Neural crest cell (in vitro differentiated cells): ENCODE measurements at places on chromosomes 7 and 10. TPM values are rescaled to one million over a fixed set of nuclear protein-coding genes. Genes with fewer than 3 reads are reported as not detected.

- peak; percentile 9 for DNase-seq
These were observed 64.4 kb upstream of the SFMBT2 start for GRCh38 chr10:7475046-7475911.

GRCh38 chr7:43750016-43750887 lies 8.2 kb upstream of the BLVRA start:
- DNase-seq: no peak

SMKR1 gene
- 2.5 and 5.3 TPM in 2 replicates for total RNA-seq

ARHGAP19 gene
- total RNA-seq: 30.3 and 32.1 TPM in 2 replicates

NPY4R2 gene
- total RNA-seq: not detected in 2 replicates

GRCh38 chr7:136009488-136010079 lies 32.4 kb upstream of the MTPN start:
- no peak for DNase-seq

GRCh38 chr7:157690058-157690832 lies 353.4 kb downstream of the DNAJB6 start:
- peak; percentile 40 for DNase-seq

- DNase-seq: peak; percentile 35
These were observed 51.6 kb downstream of the SLIT1 start for GRCh38 chr10:97134110-97134509.

- DNase-seq: no peak
These were observed 61.8 kb downstream of the EEPD1 start for GRCh38 chr7:36214608-36215456.

GRCh38 chr7:4154882-4155535 lies 527.1 kb upstream of the FOXK1 start:
- DNase-seq: no peak

DNA sequence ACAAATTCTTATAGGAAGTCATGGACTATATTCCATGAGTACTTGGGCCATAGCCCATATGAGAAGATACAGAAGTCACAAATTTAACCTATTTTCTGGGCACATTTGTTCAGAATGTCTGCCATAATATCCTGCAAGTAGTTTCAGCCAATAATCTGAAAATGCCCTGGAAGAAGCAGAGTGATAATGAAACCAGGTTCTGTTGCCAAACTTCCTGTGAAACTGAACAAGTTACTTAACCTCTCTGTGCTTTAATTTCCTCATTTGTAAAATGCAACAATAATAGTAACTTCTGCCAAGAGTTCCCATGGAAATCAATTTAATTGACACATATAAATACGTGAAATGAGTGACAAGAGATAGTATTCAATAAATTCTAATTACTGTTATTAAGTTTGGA lies 88.8 kb downstream of the SEMA3C start:
- DNase-seq: no peak

DNA sequence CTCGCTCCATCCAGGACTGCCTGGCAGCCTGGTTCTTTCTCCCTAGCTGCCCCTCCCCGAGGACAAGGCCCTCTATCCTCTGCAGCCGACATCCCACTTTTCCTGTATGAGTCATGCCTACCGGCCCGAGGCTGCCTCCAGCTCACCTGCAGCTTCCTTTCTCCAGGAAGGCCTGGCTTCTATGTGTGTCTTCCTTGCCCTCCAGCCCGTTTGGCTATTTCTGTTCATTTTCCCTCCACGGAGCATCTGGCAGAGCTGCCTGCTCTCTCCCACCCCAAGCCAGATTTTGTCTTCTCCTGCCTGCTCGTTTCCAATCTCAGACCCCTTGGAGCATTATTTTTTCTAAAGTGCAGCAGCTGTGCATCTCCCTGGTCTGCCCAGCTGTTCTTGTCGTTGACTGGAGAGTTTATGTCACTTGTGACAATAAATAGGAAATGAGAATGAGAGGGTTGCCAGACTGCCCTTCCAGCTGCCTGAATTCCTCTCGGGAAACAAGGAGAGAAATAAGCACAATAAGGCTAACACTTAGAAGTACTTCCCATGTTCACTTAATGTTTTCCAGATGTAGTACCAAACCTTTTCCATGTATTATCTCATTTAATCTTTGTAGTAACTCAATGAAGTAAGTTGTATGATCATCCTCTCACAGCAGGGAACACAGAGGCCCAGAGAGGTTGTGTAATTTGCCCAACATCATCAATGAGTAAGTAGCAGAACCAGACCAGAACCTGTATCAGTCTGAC lies 19.7 kb downstream of the UBTD1 start:
- no peak for DNase-seq

GRCh38 chr10:117790179-117790578 lies 247.6 kb downstream of the EMX2 start:
- DNase-seq: no peak

DNA sequence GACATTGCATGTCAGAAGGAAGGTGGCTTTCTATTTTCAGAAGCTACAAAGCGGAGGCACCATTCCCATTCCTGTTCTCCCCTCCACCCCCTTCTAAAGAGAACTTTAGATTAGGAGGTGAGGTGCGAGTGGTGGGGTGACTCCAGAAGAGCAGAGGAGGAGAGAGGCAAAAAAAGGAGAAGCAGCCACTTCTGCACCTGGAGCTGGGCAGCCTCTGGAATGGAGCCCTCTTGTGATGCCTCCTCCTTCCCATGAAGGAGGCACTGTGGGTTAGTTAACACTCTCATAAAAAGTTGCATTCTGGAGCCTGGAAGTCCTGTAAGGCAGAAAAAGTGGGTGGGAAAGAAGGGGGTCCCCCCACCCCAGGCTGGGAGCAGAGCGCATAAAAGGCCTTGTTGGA lies 4.8 kb downstream of the PTF1A start:
- DNase-seq: no peak

- no peak for DNase-seq
These were observed 104.1 kb upstream of the FERD3L start for GRCh38 chr7:19249281-19249680.

NME8 gene
- not detected in 2 replicates for total RNA-seq

DNA sequence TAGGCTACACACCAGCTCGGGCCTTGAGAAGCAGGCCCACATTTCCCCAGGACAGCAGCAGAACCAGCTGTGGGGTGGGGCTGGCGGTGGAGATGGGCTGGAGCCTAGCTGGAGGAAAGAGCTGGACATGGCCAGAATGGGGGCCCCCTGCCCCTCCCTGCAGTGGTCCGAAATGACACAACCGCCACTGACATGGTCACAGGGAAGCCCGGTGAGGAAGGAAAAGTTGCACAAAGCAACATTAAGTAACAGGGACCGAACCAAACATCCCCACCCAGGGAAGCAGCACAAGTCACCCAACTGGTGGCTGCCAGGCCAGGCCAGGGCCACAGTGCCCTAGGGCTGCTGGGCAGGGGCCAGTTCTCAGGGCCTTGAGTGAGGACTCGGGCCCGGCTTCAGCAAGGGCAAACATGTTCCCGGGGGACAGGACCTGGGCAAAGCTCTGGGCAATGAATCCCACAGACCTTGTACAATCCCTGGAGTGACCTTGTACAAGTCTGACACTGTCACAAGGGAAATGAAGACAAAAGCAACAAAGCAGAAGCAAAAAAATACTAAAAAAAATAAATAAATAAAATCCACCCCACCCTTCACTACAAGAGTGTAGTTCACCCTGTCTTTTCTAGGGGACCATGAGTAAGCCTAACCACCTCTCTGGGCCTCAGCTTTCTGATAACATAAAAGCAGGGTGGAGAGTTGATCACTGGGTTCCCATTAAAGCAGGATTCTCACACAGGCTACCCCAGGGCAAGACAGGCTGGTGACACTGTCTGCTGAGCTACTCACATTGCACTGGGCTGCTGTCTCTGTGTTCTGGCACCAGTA lies 33.0 kb downstream of the PSAP start:
- DNase-seq: no peak

GRCh38 chr7:150974468-150975391 lies 3.4 kb downstream of the KCNH2 start:
- DNase-seq: no peak

SEC23IP gene
- 80.2 and 86.2 TPM in 2 replicates for total RNA-seq

- DNase-seq: no peak
These were observed 8.9 kb downstream of the AGFG2 start for GRCh38 chr7:100547872-100548271.

- DNase-seq: no peak
These were observed 80.7 kb downstream of the PHTF2 start for GRCh38 chr7:77879272-77879671.

- DNase-seq: no peak
These were observed 341.0 kb upstream of the PHF14 start for GRCh38 chr7:10632712-10633111.

DNA sequence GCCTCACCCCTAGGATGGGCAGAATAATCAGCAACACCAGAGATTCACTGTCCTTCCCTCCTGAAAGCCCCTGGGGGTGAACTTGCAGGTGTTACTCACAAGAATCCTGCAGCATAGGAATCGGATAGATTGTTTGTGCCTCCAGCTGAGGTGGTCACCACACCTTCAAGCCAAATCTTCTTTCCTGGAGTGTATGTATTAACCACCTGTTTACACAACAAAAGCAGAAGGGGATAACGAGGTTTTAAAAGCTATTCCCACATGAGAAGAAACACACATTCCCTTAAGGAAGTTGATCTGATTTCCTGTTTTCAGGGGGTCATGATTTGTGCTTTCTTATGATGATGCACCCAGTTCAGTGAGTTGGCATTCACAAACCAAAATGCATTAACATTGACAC lies 173.8 kb upstream of the HPS1 start:
- no peak for DNase-seq
